Pancreas (tissue), 10 donors: ENCODE measurements at places on chromosomes 6 and 20. TPM values are rescaled to one million over a fixed set of nuclear protein-coding genes. Genes with fewer than 3 reads are reported as not detected.

ARHGAP40 gene
- not detected for total RNA-seq

WFDC2 gene
- 13.3 TPM for total RNA-seq

WFDC13 gene
- not detected for total RNA-seq

MATN4 gene
- total RNA-seq: 2.2 TPM

DPPA5 gene
- not detected for total RNA-seq

MUC22 gene
- total RNA-seq: not detected

GNMT gene
- 36.9 TPM for total RNA-seq

- no peaks in the 10 kb centered on the region for H3K36me3 ChIP-seq
- H3K27me3 ChIP-seq: no peaks in the 10 kb centered on the region
- no peak overlapping the region for H3K4me3 ChIP-seq
- no peaks in the 10 kb centered on the region for H3K4me1 ChIP-seq
- no peak overlapping the region for H3K27ac ChIP-seq
Measured at GRCh38 chr20:57809661-57810172, 99.9 kb upstream of the PMEPA1 start.

DNA sequence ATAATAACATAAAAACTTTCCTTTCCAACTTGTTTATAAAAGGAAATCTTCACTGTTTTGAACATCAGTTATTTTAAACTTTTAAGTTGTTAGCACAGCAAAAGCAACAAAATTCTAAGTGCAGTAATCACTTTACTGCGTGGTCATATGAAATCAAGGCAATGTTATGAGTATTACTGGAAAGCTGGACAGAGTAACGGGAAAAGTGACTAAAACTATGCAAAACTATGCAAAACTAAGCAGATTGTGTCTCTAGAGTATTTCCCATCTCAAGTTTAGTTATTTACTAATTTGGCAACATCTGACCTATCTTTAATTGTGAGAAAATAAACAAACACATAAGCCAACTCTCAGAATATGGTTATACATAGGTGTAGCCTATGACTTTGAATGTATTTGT, 10.9 kb upstream of the ANKEF1 start:
- H3K27me3 ChIP-seq: no peaks in the 10 kb centered on the region
- no peaks in the 10 kb centered on the region for H3K4me1 ChIP-seq
- no peak overlapping the region for H3K4me3 ChIP-seq
- H3K36me3 ChIP-seq: no peaks in the 10 kb centered on the region
- no peak for DNase-seq

DNA sequence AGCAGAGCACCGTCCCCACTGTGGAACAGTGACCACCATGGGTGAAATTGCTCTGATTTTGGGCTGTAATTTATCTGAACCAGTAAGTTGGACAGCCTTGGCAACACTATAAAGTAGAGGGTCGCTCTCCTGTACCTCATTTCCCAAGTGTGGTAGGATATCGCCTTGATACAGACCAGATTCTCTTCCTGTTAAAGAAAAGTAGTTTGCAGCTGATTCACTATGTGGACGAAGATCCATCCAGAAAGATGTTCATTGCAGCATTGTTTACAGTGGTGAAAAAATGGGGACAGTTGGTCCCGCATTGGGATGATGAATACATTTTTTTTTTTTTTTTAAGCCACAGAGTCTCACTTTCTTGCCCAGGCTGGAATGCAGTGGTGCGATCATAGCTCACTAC, 74.3 kb downstream of the SLX4IP start:
- no peak overlapping the region for H3K4me3 ChIP-seq
- H3K36me3 ChIP-seq: no peaks in the 10 kb centered on the region
- H3K27me3 ChIP-seq: no peaks in the 10 kb centered on the region
- H3K4me1 ChIP-seq: peaks cover 31% of the 10 kb centered on the region
- DNase-seq: no peak

- no peaks in the 10 kb centered on the region for H3K27me3 ChIP-seq
- H3K36me3 ChIP-seq: no peaks in the 10 kb centered on the region
- H3K27ac ChIP-seq: no peak overlapping the region
- DNase-seq: no peak
Measured at GRCh38 chr6:151286214-151286613, 46.4 kb downstream of the AKAP12 start.

DNA sequence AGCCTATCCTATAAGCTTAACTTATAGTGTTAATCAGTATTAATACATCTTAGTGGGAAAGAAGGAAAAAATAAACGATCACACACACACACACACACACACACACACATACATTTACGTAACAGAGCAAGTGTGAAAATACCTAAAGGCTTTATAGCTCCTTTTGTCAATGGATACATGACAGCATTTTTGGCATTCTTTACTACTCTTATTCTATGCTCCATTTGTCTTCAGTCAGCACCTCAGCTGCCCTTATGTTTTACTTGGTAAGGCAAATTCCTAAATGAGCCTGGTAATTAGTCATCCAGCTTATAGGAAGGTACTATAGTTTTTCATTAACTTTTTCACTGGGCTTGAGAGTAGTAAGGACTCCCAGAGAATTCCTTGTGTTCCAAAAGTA, 25.1 kb upstream of the SLC17A3 start:
- no peak for DNase-seq
- no peak overlapping the region for H3K27ac ChIP-seq
- H3K36me3 ChIP-seq: no peaks in the 10 kb centered on the region
- H3K4me1 ChIP-seq: peaks cover 10% of the 10 kb centered on the region
- H3K27me3 ChIP-seq: no peaks in the 10 kb centered on the region
- H3K4me3 ChIP-seq: no peak overlapping the region

DNA sequence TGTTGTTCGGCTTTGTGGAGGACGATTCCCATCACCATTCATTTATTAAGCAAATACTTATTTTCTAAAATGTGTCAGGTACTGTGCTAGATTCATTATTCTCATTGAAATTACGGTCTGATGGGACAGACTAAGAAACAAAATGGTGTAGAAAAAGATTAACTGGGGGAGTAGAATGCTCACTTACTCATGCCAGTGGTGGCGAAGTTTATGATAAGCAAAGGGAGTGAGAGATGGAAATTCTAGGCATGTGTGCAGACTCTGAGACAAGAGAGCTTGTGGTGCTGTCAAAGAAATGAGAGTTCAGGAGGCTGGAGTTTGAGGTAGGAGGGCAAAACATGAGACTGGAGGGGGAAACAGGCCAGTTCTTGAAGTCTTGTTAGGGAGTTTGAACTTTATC, 896 bp downstream of the RPP21 start:
- no peak overlapping the region for H3K27ac ChIP-seq
- peaks cover 3% of the 10 kb centered on the region for H3K4me1 ChIP-seq
- peaks cover 8% of the 10 kb centered on the region for H3K36me3 ChIP-seq
- H3K4me3 ChIP-seq: peak overlapping the region; percentile 92
- H3K27me3 ChIP-seq: no peaks in the 10 kb centered on the region

- no peak overlapping the region for H3K4me3 ChIP-seq
- no peak overlapping the region for H3K27ac ChIP-seq
- no peaks in the 10 kb centered on the region for H3K27me3 ChIP-seq
- peaks cover 4% of the 10 kb centered on the region for H3K4me1 ChIP-seq
Measured at GRCh38 chr6:7900621-7901020, 10.0 kb downstream of the TXNDC5 start.

- no peaks in the 10 kb centered on the region for H3K36me3 ChIP-seq
- no peaks in the 10 kb centered on the region for H3K4me1 ChIP-seq
- DNase-seq: no peak
Measured at GRCh38 chr20:57922083-57922482, 212.3 kb upstream of the PMEPA1 start.

DNA sequence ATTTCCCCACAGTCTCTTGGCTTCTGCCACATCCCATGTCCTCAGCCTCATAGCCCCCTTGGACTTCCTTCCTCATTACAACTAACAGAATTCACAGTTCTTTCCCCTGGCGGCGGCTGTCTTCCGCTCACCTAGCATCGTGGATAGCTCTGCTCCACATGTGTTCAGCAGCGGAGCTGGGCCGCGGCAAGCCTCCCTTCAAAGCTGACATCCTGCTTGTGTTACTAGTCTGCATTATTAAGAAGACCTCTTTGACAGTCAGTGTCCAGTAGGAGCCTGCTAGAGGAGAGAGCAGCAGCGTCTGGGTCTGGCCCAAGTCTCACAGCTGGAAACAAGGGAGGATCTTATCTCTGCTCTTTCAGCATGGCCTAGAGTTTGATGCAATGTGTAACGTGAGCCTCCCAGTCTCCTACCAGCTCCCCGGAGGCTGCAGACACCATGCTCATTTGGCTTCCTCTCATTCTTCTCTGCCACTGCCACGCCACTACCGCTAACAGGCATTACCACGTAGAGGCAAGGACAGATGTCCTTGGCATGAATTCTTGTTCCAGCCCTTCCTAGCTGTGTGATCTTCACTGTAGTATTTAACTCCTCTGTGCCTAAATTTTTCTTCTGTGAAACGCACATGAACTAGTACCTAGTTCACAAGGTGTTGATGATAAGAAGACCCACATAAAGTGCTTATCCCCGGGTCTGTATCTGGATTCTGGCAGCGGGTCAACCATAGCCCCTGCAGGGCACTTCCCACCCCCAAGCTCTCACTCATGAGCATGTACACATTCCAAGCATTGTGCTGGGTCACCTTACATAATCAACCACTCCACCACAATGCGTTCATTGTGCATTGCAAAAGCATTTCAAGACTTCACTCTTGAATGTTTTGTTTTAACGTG, 107.1 kb upstream of the BACH2 start:
- H3K27me3 ChIP-seq: no peaks in the 10 kb centered on the region
- H3K27ac ChIP-seq: no peak overlapping the region
- no peaks in the 10 kb centered on the region for H3K36me3 ChIP-seq
- H3K4me1 ChIP-seq: no peaks in the 10 kb centered on the region

- H3K27me3 ChIP-seq: no peaks in the 10 kb centered on the region
- H3K36me3 ChIP-seq: no peaks in the 10 kb centered on the region
- H3K4me1 ChIP-seq: peaks cover 7% of the 10 kb centered on the region
- DNase-seq: peak; percentile 53
Measured at GRCh38 chr6:166997768-166998255, 1.4 kb upstream of the CEP43 start.

GRCh38 chr6:636488-636887, 20.4 kb downstream of the HUS1B start:
- no peaks in the 10 kb centered on the region for H3K4me1 ChIP-seq
- no peak for DNase-seq
- no peak overlapping the region for H3K4me3 ChIP-seq
- no peaks in the 10 kb centered on the region for H3K27me3 ChIP-seq
- no peak overlapping the region for H3K27ac ChIP-seq

GRCh38 chr6:79170959-79171358, 63.5 kb downstream of the HMGN3 start:
- H3K27me3 ChIP-seq: no peaks in the 10 kb centered on the region
- DNase-seq: no peak
- no peaks in the 10 kb centered on the region for H3K36me3 ChIP-seq
- H3K27ac ChIP-seq: no peak overlapping the region
- no peak overlapping the region for H3K4me3 ChIP-seq

DNA sequence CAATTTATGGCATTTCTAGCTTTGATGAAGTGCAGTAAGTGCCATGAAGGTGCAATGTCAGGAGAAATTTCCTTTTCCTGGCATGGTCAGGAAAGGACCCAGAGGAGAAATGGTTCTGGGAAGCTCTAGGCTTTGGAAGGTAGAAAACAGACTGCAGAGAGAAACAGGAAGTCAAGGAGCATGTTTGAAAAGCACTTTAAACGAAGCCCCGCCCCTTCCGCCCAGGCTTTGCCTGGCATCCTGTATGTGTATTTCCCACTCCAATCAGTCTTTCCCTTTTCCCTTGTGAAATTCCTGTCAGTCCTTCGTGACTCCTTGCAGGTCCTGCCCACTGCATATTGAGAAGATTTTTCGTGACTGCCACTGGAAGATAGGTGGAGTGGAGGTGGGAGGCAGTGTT, 320.9 kb upstream of the SASH1 start:
- H3K27me3 ChIP-seq: no peaks in the 10 kb centered on the region
- DNase-seq: no peak
- no peaks in the 10 kb centered on the region for H3K4me1 ChIP-seq

- no peak for DNase-seq
- no peak overlapping the region for H3K4me3 ChIP-seq
- H3K27ac ChIP-seq: no peak overlapping the region
- H3K27me3 ChIP-seq: no peaks in the 10 kb centered on the region
Measured at GRCh38 chr6:112027942-112028674, 25.8 kb upstream of the CCN6 start.

DNA sequence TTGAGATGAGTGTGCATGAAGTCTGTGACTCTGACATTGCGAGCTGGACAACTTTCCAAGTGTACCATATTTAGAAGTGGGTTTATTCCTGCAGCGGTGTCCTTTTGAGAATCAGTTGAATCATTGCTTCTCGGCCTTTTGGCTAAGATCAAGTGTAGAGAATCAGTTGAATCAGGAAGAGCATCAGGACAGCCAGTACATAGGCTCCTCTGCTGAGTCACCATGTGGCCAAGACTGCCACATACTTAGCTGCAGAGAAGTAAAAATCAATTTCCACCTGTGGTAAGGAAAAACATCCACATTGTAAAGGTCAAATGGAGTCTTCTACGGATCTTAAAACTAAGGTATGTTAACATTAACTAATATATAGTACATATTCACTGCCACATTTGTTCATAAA, 428.4 kb upstream of the MARCKS start:
- H3K27ac ChIP-seq: no peak overlapping the region
- H3K4me3 ChIP-seq: no peak overlapping the region
- no peaks in the 10 kb centered on the region for H3K27me3 ChIP-seq

DNA sequence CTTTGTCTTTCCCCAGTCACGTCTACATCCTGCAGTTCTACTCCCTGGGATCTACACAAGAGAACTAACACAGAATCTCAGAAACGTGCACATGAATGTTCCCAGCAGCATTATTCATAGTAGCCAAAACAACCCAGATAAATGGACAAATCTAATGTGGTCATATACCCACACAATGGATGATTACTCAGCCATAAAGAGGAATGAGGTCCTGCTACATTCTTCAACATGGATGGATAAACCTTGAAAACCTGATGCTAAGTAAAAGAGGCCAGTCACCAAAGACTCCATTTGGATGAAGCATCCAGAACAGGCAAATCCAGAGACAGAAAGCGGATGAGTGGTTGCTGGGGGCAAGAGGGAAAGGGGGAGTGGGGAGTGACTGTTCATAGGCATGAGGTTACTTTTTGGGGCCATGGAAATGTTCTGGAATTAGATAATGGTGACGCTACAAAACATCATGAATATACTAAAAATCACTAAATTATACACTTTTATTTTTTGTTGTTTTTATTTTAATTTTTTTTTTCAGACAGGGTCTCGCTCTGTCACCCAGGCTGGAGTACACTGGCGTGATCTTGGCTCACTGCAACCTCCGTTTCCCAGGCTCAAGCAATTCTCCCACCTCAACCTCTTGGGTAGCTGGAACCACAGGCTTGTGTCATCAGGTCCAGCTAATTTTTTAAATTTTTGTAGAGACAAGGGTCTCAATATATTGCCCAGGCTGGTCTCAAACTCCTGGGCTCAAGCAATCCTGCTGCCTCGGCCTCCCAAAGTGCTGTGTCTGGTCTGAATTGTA, 50.8 kb upstream of the DSN1 start:
- no peaks in the 10 kb centered on the region for H3K4me1 ChIP-seq
- H3K27me3 ChIP-seq: no peaks in the 10 kb centered on the region
- no peaks in the 10 kb centered on the region for H3K36me3 ChIP-seq
- DNase-seq: no peak
